ENCODE measurements at places on chromosomes 3 and 15. TPM values are rescaled to one million over a fixed set of nuclear protein-coding genes. Genes with fewer than 3 reads are reported as not detected.

Gene CLRN1
- total RNA-seq: not detected

Gene FOXB1
- total RNA-seq: not detected

Gene ST8SIA2
- not detected for total RNA-seq

Gene DAPK2
- 8.1 TPM for total RNA-seq

Gene RPL15
- total RNA-seq: 2,699 TPM

Gene MYNN
- total RNA-seq: 21.3 TPM

Gene GRAMD2A
- total RNA-seq: 0.08 TPM

Gene PTPN9
- total RNA-seq: 21.7 TPM

Gene CPNE4
- total RNA-seq: not detected

Gene AGBL1
- total RNA-seq: not detected

Gene DBR1
- total RNA-seq: 12.9 TPM

Gene TNFAIP8L3
- 16.5 TPM for total RNA-seq

Gene SRGAP3
- 1.4 TPM for total RNA-seq

Gene PPP1R14D
- not detected for total RNA-seq

Gene FBXL2
- 14.6 TPM for total RNA-seq

Gene CYP1A2
- not detected for total RNA-seq

Gene MEGF11
- not detected for total RNA-seq

Gene SLC51A
- not detected for total RNA-seq

Gene CRABP1
- not detected for total RNA-seq

Gene SLC2A2
- total RNA-seq: not detected

Gene CACNA1D
- 0.47 TPM for total RNA-seq

Gene FSTL1
- 822 TPM for total RNA-seq

Gene SERINC4
- not detected for total RNA-seq

Gene TOP2B
- total RNA-seq: 34.8 TPM

Gene FSIP1
- total RNA-seq: 0.98 TPM

Gene HTR3E
- not detected for total RNA-seq

Gene PATL2
- 0.82 TPM for total RNA-seq

Gene SCAPER
- total RNA-seq: 4.4 TPM

Gene TPRA1
- total RNA-seq: 35.0 TPM

Gene NANOGP8
- not detected for total RNA-seq

Gene TMEM108
- total RNA-seq: 0.12 TPM

Gene C3orf20
- total RNA-seq: under 0.01 TPM

Gene TGM4
- 0.15 TPM for total RNA-seq

Gene CX3CR1
- not detected for total RNA-seq

Gene GRM7
- total RNA-seq: not detected

Gene RASL12
- total RNA-seq: 4.1 TPM

Gene GABRR3
- not detected for total RNA-seq

Gene DUOXA2
- total RNA-seq: not detected

Gene COL6A6
- total RNA-seq: 0.08 TPM

Gene SLC26A6
- 19.7 TPM for total RNA-seq

Gene GXYLT2
- total RNA-seq: 49.7 TPM

Gene INKA1
- total RNA-seq: 5.7 TPM

Gene HPS3
- total RNA-seq: 14.5 TPM

Gene CHDH
- under 0.01 TPM for total RNA-seq

Gene GHSR
- total RNA-seq: not detected

Gene ITPKA
- total RNA-seq: 0.60 TPM

Gene GOLGA8O
- total RNA-seq: 1.2 TPM

Gene RBPMS2
- not detected for total RNA-seq

Gene TOPBP1
- 19.3 TPM for total RNA-seq

Gene SIN3A
- 45.0 TPM for total RNA-seq

Gene USP50
- total RNA-seq: not detected

Gene BAHD1
- 4.1 TPM for total RNA-seq

Gene GOLGA6A
- not detected for total RNA-seq

Gene SPTBN5
- total RNA-seq: 0.23 TPM

Gene NMNAT3
- 0.23 TPM for total RNA-seq

Gene ALG1L2
- total RNA-seq: not detected

Gene TMCO5A
- not detected for total RNA-seq

Gene ACTL6A
- total RNA-seq: 50.4 TPM

Gene DTX3L
- total RNA-seq: 9.6 TPM
